ENCODE measurements at places on chromosomes 11 and 22. TPM values are rescaled to one million over a fixed set of nuclear protein-coding genes. Genes with fewer than 3 reads are reported as not detected.

The OR5M8 gene
- not detected for total RNA-seq

The RCOR2 gene
- 0.71 TPM for total RNA-seq

The FGF19 gene
- total RNA-seq = not detected

The KDM4D gene
- total RNA-seq = 0.33 TPM

The SVIP gene
- 11.8 TPM for total RNA-seq

The PAMR1 gene
- total RNA-seq = 14.8 TPM

The PANX1 gene
- total RNA-seq = 21.6 TPM

The KRTAP5-11 gene
- not detected for total RNA-seq

GRCh38 chr22:33014621-33015020, 43.6 kb downstream of the SYN3 start:
- no peak for DNase-seq

GRCh38 chr22:17945888-17946648, 78.3 kb downstream of the MICAL3 start:
- peak; percentile 54 for DNase-seq

DNA sequence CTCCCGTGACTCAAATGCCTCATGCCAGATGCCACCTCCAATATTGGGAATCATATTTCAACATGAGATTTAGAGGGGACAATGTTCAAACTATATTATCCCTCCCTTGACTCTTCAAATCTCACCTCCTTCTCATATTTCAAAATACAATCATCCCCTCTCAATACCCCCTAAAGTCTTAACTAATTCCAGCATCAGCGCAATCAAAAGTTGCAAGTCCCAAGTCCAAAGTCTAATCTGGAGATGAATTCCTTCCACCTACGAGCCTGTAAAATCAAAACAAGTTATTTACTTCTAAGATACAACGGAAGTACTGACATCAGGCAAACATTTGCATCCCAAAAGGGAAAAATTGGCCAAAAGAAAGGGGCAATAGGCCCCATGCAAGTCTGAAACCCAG, 67.2 kb upstream of the SC5D start:
- DNase-seq = no peak

- DNase-seq = no peak
These were observed 36.5 kb downstream of the POU2AF3 start for GRCh38 chr11:111334532-111335502.

- peak; percentile 98 for DNase-seq
These were observed 11.6 kb upstream of the RNH1 start for GRCh38 chr11:518463-519202.

DNA sequence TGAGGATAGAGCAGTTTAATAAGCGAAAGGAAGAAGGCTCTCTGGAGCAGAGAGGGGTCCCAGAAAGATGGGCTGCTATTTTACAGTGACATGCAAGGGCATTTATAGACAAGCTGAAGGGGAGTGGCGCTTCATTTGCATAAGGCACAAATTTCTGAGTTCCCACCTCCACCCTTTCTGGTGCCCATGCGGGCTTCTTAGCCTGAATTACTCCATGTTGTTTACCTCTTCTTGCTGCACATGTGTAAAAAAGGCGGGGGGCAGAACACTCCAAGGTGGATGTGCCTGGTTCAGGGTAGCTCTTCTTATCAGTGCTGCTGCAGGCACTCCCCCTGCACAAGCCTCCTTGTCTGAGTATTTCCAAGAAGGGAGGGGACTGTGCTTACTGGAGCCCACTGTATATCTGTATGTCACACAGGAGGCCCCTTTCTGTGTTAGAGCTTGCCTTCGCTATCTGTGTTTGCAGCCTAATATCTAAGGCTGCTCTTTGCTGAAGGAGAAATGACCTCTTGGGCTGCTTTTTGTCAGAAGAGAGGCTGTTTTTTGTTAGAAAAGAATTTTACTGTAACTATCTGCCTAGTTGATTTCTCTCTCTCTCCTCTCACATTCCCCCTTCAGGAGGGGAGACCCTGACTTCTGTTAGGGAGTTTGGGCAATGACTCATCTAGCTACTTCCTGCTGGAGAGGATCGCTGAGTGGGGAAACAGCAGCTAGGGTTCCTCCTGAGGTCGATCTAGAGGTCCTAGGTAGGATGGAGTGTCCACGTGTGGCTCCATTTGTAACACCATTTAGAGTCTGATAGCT, 1057.0 kb upstream of the CNTN5 start:
- DNase-seq = no peak

- no peak for DNase-seq
These were observed 10.4 kb upstream of the SPINDOC start for GRCh38 chr11:63802637-63803414.

DNA sequence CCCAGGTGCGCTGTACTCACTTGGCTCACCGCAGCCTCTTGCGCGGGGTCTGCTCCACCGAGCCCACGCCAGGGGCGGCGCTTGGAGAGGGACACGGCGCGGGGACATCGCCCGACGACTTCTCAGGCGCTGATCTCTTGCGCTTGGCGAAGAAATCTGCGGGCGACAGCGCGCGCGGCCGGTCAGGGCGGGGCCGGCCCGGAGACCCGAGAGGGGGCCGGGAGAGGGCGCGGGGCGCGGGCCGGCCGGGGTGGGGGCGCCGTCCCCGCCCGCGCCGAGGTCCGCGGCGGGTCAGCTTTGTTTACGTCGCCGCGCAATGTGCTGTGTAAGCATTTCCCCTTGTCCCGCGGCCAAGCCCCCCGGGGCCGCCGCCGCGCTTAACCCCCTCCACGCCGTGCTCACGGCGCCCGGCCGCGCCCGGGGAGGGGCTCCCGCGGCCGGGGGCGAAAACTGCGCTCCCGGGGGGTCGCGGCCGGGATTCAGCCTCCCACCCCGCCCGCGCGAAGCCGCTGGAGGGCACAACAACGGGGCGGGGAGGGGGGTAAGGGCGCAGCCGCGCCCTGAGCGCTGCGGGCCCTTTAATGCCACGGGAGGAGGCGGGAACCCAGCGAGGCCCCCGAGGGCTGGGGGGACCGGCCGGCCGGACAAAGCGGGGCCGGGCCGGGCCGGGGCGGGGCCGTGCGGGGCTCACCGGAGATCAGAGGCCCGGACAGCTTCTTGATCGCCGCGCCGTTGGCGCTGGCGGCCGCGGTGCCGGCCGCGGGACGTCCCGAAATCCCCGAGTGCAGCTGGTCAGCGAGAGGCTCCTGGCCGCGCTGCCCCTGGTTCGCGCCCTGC, 1.4 kb downstream of the CDKN1C start:
- DNase-seq = peak; percentile 88

- DNase-seq = no peak
These were observed 127.4 kb upstream of the CADM1 start for GRCh38 chr11:115631609-115632008.

DNA sequence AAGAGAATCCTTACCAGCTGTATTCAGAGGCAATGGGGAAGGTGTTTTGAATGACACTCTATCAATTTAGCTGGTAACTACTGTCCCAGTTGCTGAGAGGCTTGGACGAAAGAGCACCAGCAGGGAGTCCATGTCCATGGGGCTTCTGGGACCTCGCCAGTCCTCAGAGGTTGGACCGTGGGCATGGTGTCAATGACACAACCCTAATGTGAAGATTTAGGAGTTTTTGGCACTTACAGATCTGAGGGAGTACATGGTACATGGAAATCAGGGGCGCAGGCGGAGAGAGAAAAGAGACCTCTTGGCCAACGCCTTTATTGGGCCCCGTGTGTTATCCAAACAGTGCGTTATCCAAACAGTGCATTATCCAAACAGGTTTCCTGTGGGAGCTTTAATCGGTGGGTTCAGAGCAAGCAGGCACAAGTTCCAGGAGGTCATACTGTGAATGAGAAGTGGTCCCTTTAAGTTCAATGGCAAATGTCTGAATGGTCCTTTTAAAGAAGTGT, 169.1 kb upstream of the B3GAT1 start:
- DNase-seq = peak; percentile 28

DNA sequence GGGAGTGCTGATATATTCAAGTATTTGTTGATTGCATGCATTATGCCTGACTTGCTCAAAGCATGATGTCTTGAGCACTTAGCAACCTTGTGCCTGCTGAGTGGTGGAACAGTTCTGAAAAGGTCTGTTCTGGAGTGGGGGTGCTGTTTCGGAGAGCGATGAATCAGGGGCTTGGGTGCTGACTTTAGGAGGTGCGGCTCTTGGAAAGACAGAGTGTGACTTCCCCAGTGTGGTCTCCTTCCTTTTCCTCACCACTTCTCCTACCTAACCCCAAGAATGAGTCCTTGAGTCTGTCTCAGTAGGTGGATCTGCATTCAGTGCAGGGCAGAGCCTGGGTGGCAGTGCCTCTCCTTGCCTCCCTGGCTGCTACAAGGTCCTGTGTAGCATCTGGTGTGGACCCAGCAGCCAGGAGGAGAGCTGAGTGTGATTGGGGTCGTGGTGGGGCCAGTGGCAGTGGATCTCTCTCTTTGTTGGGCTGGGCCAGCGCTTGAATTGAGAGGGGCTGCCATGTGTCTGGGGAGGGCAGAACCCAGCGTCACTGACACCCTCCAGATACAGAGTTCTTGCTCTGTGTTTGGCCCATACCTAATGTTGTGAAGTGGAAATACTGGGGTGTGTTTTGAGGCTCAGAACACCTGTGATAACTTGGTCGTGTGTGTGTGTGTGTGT, 35.9 kb downstream of the ST3GAL4 start:
- DNase-seq = no peak

DNA sequence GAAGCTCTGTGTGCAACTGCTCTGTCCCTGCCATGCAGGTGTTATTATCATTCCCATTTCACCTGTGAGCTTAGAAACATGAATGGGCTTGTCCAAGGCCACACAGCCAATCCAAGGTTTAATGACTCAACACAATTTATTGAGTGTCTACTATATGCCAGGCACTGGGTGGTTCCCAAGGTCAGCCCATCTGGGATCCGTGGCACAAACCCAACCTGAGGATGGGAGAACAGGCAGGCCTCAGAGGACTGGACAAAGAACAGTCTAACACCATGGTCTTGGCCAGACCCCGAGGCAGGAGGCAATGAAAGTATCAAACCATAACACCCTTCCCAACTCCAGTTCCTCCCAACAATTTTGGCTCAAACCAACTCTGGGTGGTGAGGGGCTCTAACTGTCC, 15.7 kb downstream of the SPATA19 start:
- no peak for DNase-seq

- DNase-seq = no peak
These were observed 69.9 kb downstream of the MPPED1 start for GRCh38 chr22:43481568-43482317.

DNA sequence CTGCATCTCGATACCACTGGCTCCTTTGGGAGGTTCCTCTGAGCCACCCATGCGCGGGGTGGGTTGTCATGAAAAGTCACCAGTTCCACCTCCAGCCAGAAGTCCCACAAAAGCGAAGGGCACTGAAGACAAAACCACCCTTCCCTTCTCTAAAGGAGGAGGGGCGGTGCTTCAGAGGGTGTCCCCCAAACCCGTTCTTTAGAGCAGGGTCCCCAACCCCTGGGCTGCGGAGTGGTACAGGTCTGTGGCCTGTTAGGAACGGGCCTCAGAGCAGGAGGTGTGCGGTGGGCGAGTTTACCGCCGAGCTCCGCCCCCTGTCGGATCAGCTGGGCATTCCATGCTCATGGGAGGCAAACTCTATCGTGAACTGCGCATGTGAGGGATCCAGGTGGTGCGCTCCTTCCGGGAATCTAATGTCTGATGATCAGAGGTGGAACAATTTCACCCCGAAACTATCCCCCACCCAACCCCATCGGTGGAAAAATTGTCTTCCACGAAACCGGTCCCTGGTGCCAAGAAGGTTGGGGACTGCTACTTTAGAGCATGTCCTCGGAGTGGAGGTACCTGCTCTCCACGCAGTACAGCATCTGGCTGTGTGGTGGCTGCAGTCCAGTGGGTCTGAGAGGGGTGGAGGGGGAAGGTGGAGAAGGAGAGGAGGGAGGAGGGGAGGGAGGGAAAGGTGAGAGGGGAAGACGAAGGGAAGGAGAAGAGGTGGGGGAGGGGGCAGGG, 72.9 kb upstream of the SEPTIN5 start:
- no peak for DNase-seq

DNA sequence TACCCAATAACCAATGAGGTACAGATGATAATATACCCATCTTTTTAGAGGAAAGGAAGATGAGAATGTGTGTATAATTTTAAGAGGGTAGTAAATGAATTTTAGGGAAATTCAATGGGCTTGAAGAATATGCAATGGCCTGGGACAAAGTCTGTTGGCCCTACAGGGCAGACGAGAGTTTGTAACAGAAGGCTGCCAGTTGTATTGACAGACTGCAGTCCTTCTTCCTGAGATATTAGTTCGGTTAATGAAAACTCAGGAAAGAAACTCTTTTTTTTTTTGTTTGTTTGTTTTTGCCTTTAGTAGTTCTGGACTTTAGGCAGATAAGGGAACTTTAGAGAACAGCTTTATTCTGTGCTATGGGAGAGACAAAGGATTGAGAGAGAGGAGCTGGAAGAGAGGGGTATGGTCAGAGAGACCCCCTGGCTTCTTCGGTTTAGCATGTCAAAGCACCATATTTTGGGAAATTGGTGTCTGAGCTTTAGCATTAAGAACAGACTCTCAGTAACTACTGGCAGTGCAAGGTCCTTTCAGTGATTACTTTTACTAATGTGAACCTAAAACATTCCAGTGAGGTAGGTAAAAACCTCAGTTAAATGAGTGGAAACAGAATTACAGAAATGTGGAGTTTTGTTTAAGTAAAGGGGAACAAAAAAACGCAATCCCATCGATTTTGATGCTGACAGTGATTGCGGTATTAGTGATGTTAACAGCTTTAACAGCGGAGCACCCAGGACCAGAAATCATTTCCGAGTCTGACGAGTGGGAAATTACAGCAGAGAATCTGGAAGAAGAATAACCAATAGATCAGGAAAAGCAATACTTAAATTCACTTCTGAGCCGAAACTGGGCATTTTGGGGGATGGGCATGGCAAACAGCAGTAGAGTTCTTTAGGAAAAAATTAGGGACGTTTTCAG, 644 bp upstream of the NAALAD2 start:
- no peak for DNase-seq

DNA sequence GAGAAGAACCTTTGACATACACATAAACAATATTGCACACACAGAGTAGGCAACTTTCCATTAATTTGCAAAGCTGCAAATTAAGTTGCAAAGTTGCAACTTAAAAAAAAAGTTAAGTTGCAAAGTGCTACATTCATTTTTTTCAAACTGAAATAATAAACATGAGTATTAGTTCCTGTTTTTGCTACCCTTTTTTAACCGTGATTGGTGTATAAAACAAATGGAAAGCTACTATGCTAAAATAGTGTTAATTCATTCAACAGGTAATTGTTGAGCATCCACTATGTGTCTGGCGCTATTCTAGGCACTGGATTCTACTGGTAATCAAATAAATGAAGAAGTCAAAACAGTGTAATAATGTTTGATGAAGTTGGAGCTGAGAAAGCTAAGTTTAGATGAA, 8.1 kb downstream of the ZFP91 start:
- no peak for DNase-seq

- DNase-seq = peak; percentile 66
These were observed 86.5 kb upstream of the PPARA start for GRCh38 chr22:46063846-46064227.

Data from sigmoid colon (tissue), 7 donors.